Dermis blood vessel endothelial cell (primary cell): ENCODE measurements at places on chromosomes 4 and X. TPM values are rescaled to one million over a fixed set of nuclear protein-coding genes. Genes with fewer than 3 reads are reported as not detected.

Gene GAGE12H
- not detected in 2 replicates for total RNA-seq

Gene CT45A2
- total RNA-seq: not detected in 2 replicates

Gene RNF128
- total RNA-seq: 0.09 and 0.17 TPM in 2 replicates

Gene TSPAN5
- 78.3 and 138 TPM in 2 replicates for total RNA-seq

Gene ELF2
- 52.8 and 54.9 TPM in 2 replicates for total RNA-seq
